ENCODE measurements at places on chromosomes 3 and 15.

DNA sequence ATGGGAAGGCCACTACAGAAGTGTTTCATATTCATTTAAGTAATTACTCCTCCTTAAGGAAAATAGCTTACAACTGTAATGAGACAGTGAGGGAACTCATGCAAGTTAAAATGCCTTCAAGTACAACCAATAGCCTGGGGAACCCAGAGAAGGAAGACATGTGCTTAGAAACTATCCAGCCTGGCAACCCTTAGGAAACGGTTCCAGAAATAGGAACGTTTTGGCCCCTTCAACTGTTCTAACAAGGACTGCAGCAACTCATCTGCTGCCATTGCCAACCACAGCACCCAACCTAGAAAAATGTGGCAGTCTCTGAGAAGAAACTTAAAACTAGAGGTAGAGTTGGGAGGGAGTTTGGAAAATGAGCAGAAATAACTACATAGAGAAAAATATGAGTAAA, 147.5 kb upstream of the STRIT1 start:
- no peak for DNase-seq

- DNase-seq, result no peak
These were observed 677.7 kb upstream of the NECTIN3 start for GRCh38 chr3:110393941-110394340.

- DNase-seq, result no peak
These were observed 204.3 kb upstream of the SLC2A2 start for GRCh38 chr3:171230865-171231264.

DNA sequence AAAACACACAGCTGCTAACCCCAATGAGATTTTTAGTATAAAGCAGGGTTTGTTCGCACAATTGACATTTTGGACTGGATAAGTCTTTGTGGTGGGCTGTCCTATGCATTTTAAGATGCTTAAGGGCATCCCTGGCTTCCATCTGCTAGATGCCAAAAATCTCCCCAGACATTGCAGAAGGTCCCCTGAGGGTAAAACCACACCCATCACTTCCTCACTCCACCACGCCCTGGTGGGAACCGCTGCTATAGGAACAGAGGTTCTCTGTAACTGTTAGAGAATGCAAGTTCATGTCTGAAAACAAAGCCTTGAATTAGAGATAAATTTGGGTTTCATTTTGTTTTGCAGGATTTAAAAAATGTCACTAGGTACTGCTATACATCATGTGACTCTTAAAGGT, 67.7 kb downstream of the ARHGEF26 start:
- peak; percentile 14 for DNase-seq

DNA sequence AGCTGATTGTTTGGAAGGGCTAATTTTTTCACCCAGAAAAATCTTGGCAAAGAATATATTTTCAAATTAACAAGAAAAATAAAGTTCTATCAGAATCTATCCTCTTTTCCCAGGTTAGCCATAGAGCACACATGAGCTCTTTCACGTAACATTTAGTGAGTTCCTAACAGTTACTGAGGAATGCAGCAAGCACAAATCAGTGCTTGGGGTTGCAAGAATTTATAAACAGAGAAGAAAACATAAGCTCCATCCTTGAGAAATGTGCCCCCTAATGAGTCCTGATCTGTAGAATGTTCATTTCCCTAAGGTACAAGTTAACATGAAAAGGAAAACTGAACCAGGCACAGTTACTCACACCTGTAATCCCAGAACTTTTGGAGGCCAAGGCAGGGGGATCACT, 13.9 kb downstream of the EOGT start:
- no peak for DNase-seq

- DNase-seq, result no peak
These were observed 127.0 kb downstream of the PLOD2 start for GRCh38 chr3:146033950-146034349.

DNA sequence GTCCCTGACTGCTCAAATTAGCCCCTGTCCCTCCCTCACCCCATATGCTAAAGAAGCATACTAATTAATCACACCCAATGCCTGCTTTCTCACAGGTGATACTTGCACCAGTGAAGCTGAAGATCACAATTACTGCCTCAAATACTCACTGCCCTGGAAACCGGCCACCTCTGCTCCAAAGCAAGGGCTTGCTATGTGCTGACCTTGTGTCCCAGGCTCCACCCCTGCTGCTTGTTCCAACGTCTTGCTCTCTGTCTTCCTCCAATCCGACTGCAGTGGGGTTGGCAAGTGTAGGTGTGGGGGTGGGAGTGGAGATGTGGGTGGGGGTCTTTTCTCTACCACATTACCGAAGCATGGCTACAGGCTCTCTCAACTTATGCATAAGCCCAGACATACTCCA, 55.7 kb upstream of the PSMD6 start:
- no peak for DNase-seq

- DNase-seq, result no peak
These were observed 264.8 kb downstream of the SLCO3A1 start for GRCh38 chr15:92118162-92118935.

GRCh38 chr15:39040861-39041260, 476.2 kb upstream of the RASGRP1 start:
- DNase-seq, result no peak

DNA sequence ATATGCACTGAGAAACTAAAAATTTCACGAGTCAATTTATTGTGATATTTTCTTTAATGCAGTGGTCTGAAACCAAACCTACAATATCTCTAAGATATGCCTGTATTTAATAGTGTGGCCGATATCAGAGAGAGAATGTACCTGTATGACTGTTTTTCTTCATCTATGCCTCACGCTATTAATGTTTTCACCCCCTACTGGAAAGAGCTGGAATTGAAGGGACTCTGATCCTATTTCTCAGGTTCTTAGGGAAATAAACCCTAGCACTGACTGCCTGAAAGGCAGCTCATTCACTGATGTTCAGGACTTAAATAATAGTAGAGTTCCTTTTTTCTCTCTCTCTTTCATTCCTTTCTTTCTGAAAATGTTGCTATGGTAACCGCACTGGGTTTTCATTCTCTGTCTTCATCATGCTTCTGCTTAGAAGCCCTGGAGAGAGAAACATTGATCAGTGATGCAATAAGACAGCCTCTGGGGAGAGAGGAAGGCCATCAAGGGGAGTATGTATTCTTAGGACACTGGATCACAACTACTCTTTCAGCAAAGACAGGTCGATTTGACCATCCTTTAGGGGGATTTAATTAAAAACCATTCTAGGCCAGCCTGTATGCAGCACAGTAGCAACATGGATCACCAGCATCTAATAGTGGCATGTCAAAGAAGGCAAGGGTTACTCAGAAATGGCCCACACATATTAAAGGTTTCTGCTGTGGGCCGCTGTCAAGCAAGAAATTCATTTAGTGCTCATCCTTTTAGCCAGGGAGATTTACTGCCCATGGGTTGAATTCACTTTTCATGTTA, 1135.7 kb downstream of the IGSF11 start:
- no peak for DNase-seq

GRCh38 chr15:50744601-50745000, 20.9 kb downstream of the SPPL2A start:
- no peak for DNase-seq

DNA sequence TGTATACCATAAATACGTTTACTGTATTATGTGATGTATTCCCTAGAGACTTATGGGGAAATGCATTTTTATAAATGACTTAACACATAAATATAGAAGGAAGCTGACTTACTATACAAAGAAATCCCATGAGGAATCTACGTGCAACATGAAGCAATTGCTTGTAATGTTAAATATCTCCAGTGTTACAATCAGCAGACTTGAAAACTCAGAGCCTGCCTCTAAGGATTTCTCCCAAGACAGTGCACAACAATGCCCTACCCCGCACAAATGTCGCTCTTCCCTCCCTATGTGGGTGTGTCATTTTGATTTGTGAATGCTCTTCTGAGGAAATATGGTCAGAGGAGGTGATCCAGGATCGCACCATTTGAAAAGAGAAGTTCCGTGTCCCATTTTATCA, 629.0 kb downstream of the NR2F2 start:
- DNase-seq, result no peak

DNA sequence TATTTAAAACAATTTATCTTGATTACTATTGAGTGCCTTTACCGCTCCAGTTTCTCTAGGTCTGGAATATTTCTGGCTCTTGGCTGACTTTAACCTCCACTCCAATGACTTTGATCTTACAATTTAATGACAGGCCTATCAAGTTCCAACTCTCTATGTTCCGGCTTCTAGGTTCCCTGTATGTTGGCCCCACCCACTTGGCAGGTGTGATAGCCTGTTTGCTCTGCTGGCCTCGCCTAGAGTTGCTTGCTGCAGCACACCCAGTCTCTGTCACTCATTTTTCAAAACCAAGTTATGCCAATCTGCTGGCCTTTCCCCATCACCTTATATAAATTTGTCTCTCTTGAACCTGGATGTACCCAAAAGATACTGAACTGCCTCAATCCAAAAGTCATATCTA, 428.0 kb downstream of the ROBO1 start:
- DNase-seq, result no peak
